Stimulated activated CD8-positive, alpha-beta memory T cell treated with anti-CD3 and anti-CD28 coated beads, Interleukin-4, amount 100 ng/mL, for 1 hour (primary cell): ENCODE measurements at places on chromosomes 3 and 15.

- DNase-seq = no peak
These were observed 4.2 kb downstream of the TEX264 start for GRCh38 chr3:51675201-51675611.

DNA sequence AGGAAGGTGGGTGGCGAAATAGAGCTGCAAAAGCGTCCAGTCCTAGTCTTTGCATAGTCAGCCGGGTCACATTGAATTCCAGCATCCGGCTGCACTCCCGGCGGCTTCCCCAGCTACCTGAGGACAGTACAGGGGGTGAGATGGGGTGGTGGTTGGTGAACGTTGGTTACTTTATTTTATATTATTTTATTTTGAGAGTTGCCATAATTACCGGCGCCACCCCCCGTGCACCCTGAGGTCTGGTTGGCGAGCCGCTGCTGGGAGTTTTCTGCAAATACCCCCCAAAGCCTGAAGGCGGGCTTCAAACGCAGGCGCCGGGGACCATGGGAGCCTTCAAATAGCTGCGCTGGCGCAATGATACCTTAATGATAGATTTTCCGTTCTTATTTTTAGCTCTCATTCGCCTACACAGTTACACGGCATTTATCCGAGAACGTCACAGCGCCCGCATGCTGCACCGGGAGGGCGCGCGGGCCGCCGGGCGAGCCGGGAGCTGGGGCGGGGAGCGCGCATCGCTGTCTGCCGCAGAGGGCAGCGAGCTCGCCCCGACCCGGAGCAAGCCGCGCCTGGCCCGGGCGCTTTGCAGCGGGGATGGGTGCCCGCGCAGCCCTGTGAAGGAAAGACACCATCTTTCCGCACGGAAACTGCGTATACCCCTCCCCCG is 756 bp upstream of the RASGRF1 start:
- no peak for DNase-seq

GRCh38 chr15:94327356-94327936 is 96.1 kb downstream of the MCTP2 start:
- no peak for DNase-seq

DNA sequence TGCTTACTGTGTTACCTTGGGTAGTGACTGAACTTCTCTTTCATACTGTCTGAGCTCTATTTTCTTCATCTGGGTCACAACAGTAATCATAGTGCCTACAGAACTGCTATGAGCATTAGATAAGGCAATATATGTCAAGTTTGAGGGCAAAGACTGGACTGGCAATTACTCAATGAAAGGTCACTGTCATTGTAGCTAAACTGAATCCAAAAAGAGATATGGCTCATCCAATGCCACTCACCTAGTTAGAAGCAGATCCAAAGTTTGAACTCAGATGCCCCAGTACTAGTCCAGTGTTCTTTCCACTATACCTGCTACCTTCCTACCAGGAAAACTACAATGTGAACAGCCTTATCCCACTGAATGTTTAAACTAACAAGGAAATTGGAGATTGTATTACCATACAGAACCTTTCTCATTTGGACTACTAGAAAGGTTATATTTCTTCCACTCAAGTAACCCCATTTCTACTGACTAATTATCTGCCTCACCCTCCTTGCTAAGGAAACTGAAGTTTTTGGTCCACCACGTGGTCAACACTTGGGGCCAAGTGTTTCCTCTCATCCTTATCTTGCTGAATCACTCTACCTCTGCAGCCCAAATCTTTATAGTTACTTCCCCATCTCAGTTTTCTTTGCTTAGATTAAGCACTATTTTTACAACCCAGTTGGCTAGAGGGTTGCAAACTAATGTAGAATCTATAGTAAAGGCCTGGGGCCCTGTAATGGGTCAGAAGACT is 202.3 kb upstream of the LPP start:
- DNase-seq = no peak

GRCh38 chr15:28003302-28004037 is 95.6 kb downstream of the OCA2 start:
- no peak for DNase-seq

DNA sequence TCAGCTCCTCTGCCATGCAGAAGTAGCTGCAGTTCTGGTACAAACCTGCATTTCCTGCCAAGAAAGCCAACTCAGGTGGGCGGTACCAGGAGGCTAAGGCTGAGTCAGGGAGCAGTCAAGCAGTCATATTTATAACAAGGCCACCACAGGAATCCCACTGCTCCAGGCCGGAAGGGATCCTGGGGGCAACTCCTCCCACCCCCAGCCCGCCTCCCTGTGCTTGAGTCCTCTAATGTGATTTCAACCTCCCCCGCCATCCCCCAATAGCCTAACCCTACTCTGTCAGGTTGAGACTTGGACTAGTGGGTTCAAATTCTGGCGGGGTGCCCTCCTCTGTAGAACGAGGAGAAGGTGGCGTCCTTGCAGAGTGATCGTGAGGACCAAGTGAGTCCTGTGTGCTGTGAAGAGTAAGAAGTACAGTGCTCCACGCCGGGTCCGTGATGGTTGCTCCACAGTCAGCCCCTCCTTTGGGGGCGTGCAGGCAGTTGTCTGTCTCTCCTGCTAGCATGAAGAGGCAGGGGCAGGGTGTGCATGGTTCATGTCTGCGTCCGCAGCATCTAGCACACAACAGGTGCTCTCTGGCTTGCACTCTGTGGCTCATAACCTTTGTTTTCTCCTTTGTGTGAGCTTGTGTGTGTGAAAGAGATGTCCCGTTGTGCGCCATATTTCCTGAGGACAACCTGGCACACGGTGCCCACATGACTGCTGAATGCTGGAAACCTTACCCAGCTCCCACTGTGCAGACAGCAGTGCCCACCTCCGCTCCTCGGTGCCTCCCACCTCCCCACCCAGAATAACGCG is 78.3 kb downstream of the SMAD6 start:
- DNase-seq = no peak

- DNase-seq = no peak
These were observed 76.4 kb downstream of the CHRNA7 start for GRCh38 chr15:32106401-32107381.

- DNase-seq = no peak
These were observed 40.3 kb upstream of the PTPRG start for GRCh38 chr3:61520966-61521628.

DNA sequence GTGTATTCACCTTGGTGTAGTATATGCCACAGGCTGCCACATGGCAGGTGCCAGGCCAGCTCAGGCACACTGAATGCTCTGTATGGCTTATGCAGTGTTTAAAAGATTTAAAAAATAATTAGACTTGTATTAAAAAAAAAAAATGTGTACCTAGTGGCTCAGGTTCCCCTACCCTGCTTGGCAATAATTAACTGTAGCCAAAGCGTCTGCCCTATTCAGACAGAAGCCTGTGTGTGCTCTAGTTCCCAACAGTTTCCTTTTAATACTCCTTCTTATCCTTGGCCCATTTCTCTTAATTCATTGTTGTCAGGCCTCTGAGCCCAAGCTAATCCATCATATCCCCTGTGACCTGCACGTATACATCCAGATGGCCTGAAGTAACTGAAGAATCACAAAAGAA is 752.2 kb upstream of the CFAP20DC start:
- DNase-seq = no peak

DNA sequence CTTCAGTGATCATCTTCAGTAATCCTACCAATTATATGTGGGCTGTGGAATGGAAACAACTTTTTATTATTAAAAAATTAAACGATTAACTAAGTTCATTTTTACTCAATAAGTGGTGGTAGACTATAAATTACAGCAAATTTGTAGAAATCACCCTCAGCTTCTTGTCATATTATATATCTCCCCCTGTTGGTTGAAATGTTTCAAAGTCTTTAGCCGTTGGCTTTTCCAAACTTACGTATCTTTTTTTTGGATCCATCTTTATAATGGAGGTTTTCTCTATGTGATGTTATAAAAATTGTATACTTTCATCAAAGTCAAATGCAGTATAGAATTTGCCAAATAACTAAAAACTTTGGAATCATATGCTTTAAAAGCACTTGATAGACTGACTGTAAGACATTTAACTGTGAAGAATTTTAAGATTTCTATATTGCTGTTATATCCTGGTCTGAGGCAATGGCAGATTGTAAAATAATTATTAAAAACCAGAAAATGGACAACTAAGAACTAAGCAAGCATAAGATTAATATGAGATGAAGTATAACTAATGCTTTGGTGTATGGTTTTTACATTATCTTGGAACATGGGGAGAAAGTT is 44.7 kb downstream of the ATP11B start:
- no peak for DNase-seq

GRCh38 chr3:156474560-156475389 is 80.1 kb downstream of the SSR3 start:
- DNase-seq = no peak

DNA sequence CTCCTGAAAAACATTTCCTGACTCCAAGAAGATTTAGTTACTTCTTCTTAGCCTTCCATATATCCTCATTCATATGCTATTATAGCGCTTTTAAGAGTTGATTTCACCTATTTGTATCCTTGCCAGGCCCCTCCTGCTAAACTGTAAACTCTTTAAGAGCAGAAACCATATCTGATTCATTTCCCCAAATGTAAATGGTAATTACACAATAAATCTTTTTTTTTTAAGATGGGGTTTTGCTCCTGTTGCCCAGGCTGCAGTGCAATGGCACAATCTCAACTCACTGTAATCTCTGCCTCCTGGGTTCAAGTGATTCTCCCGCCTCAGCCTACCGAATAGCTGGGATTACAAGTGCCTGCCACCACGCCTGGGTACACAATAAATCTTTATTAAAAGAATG is 4.5 kb downstream of the DLEC1 start:
- DNase-seq = no peak

- DNase-seq = no peak
These were observed 279.5 kb downstream of the NEK10 start for GRCh38 chr3:27089645-27090044.

- DNase-seq = no peak
These were observed 328.5 kb upstream of the TLE3 start for GRCh38 chr15:70426096-70426821.

- no peak for DNase-seq
These were observed 401.5 kb upstream of the PROK2 start for GRCh38 chr3:72186400-72186855.

DNA sequence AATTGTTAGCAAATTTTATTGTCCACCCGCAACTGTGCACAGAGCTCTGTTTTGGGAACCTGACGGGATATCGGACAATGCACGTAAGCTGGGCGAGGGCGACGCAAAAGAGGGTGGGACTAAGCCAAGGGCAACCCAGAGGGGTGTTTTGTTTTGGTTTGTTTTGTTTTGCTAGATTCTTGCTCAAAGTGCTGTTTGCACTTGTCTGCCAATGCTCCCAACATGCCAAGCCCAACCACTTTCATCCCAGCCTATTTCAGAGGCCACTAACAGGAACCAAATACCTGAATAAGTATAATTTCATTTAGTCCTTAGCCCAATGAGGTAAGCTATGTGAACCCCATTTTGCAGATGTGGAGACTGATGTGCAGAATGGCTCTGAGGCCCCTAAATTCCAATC is 9.7 kb upstream of the CMTM7 start:
- no peak for DNase-seq

GRCh38 chr3:72452745-72453144 is 395.5 kb downstream of the SHQ1 start:
- no peak for DNase-seq

DNA sequence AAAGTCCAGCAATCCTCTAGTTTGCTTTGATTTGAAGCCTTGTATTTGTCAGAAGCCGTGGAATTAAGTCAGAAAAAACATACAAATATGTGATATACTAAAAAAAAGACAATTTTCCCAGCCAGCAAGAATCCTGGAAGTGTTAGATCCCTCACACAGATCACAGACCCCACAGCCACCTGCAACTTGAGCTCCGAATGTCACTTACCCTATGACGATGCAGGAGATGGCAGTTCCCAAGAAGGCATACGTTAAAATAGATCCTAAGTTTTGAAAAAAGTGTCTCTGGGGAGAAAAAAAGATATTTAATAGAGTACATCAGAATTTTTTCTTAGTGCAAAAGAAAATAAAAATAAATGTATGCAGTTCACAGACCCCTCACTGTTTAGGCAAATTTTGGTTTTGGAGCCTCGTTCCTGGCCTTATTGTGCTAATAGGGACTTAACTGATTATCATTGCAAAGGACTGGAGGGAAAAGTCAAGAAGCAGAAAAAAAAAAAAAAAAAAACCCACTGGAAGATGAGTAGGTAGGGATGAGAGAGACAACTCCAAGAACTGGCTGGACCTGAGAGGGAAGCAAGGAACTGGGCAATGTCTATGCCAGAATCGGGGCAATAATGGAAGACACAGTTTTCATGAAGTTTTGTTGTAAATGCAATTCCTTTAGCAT is 53.3 kb downstream of the SLC9A9 start:
- DNase-seq = no peak

DNA sequence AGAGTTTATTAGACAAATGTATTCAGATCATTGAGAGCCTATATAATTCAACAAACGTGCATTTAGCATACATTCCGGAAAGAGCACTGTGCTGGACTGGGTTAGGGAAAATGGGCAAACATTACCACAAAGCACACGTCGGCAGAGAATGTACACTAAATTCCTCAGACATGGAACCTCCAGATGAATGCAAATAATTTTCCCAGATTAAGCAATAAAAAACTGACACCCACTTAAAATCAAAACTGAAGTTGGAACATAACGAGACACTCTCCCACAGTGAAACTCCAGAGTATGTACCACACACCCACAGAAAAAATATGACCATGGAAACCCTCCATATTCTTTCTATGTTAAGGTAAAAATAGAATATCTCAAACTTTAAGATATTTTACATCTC is 4.8 kb downstream of the SECISBP2L start:
- DNase-seq = no peak

GRCh38 chr3:186096290-186096689 is 12.6 kb downstream of the ETV5 start:
- no peak for DNase-seq

GRCh38 chr3:43256714-43257461 is 29.5 kb upstream of the SNRK start:
- no peak for DNase-seq

- DNase-seq = no peak
These were observed 7.4 kb upstream of the RARRES1 start for GRCh38 chr3:158739661-158740060.

DNA sequence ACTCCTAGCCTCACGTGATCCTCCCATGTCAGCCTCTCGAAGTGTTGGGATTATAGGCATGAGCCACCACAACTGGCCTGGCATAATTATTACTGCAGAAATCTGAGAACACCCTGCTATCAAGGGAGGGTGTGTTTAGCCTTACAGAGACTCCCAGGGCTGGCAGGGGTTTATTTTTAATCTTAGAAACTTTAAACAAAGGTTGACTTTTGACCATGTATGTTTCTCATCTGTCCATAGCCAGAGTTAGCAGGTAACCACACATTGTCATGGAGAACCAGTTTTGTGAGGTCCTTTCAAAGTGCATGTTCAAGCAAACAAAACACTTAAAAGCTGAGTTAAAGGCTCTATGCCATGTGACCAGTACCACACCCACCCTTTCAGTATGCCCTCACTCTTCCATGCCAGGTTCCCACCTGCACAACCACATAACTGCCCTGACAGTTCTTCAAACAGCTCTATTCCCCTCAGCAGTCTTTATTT is 11.1 kb downstream of the SIAH2 start:
- no peak for DNase-seq

GRCh38 chr3:167814441-167814951 is 79.0 kb downstream of the SERPINI1 start:
- no peak for DNase-seq

GRCh38 chr3:53836084-53836872 is 9.9 kb downstream of the CHDH start:
- DNase-seq = no peak
